ENCODE measurements at places on chromosomes 6 and 20.

GRCh38 chr6:70270287-70271005 lies 32.4 kb downstream of the COL9A1 start:
- DNase-seq = no peak

DNA sequence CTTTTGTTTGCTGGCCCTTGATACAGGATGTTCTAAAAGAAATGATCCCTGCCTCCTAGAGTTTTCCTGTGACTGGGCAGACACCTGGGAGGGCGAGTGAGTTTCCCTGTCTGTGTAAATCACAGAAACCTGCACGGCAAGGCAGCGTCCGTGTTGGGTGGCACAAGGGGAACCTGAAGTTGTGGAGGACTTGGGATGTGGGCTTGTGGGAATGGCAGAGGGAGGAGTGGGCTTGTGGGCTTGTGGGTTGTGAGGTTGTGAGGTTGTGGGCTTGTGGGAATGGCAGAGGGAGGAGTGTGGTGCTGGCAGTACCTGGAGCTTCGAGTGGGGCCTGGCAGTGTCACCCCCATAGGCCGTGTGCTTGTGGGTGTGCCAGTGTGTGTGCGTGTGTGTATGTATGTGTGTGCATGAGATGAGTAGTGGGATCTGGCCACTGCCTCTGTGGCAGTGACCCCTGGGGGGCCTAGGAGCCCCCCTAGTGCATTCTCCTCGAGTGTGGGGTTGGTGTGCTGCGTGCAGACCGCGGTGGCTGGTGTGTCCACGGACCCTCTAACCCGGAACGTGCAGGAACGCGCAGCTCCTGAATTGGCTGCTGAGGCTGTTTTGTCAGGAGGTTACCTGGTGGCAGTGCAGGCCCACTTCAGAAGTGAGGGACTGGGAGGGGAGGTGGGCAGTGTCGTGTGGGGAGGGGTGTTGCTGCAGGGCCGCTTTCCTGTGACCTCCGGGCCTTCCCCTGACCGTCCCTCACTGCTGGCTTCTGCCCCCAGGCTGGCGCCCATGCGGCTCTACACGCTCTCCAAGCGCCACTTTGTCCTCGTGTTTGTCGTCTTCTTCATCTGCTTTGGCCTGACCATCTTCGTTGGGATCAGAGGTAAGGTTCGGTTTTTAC lies 13.0 kb downstream of the TMEM181 start:
- DNase-seq = no peak

GRCh38 chr6:29516108-29516507 lies 28.4 kb upstream of the MAS1L start:
- DNase-seq = peak; percentile 87

DNA sequence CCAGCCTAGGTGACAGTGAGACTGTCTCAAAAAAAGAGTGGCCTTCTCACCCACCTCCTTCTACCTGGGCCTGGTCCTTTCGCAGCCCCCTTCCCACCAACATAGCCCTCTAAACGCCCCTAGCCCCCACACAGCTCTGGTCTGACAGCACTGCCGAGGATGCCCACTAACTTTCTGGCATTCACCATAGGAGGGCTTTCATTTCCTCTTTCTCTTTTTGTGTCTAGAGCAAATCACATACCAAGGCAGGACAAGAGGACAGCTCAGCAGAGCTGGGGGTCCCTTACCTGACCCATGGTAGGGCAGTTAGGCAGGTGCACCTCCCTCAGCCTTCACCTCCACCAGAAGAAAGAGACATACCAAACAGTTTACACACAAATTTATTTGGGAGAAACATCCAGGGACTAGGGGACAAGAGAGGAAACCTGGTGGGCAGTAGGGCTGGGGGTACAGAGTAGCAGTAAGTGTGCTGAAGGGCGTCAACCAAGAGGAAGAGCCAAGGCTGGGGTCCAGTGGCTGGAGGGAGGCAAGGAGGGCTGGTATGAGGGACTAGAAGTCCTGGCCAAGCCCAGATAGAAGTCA lies 4.5 kb downstream of the LY6G5C start:
- DNase-seq = no peak

DNA sequence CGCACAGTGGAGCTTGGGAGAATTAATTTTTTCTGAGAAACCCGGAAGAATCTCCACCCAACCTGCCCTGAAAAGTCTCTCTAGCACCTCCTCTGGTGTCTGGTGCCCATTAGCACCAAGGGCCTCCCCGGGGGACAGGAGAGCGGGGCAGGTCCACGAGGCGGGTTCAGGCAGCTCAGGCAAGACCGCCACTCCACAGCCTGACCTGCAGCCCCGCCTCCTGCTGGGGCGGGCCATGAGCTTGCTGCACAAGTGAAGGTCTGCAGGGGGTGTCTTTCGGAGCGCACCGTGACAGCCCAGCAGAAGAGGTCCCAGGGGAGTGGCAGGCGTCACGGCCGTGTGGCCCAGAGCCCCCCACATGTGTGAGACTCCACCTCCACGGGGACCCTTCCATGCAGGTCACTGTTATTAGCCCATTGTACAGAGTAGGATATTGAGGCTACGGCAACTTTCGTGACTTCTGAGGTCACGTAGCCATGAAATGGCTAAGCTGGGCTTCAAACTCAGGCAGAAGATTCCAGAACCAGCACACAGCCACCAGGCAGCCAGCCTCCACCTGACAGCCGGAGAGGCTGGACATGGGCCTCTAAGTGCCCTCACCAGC lies 63.9 kb upstream of the SLCO4A1 start:
- DNase-seq = no peak

- peak; percentile 12 for DNase-seq
These were observed 3.7 kb upstream of the PRND start for GRCh38 chr20:4717816-4718570.

DNA sequence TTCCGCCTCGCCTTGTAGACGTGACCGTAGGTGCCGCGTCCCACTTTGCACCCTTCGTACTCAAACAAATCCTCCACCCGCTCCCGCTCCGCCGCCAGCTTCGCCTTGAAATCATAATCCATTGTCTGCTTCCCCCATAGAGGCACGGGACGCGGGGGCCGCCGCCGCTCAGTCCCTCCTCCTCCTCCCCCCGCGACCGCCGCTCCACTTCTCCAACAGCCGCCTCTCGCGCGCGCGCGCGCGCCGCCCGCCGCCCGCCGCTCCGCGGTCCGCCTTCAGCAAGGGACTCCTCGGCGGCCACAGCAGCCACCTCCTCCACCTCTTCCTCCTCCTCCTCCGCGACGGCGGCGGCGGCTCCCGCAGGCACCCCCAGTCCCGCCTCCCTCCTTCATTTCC lies 256 bp downstream of the CDK19 start:
- DNase-seq = no peak

GRCh38 chr6:72425003-72425681 lies 196.7 kb upstream of the KCNQ5 start:
- peak; percentile 81 for DNase-seq

DNA sequence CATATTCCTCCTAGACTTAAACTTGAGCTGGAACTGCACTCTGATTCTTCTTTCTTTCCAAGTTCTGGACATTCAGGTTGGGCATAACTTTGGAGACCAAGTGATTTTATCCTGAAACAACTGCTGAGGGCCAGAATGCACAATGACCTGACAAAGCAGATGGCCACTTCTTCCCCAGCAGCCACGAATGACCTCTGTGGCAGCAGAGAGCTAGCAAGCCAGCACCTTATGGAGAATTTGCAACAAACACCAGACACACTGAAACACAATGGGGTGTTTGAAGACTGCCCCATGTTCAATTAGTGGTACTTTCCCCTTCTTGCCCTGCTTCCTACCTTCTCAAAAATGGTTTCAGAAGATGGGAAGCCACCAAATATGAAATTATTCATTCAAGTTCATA lies 4.2 kb upstream of the TENT5A start:
- no peak for DNase-seq

DNA sequence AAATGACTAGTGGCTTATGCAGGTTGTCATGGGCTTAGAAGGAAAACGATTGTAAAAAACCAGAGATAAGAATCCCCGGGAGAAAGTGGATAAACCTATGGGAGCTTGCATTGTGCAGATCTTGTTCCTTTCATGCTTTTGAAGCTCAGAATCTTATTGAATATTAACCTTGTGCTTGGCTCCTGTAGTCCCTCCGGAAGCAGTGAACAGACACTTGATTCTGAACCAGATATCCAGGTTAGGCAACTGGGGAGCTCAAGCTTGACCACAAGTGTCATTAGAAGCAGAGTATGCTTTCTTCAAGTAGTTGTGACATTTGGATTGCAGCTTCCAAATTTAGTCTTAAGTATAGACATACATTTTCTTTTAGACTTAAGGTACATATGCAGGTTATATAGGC lies 212.6 kb upstream of the MOCS1 start:
- no peak for DNase-seq

GRCh38 chr6:137794516-137795201 lies 72.4 kb upstream of the TNFAIP3 start:
- DNase-seq = no peak

DNA sequence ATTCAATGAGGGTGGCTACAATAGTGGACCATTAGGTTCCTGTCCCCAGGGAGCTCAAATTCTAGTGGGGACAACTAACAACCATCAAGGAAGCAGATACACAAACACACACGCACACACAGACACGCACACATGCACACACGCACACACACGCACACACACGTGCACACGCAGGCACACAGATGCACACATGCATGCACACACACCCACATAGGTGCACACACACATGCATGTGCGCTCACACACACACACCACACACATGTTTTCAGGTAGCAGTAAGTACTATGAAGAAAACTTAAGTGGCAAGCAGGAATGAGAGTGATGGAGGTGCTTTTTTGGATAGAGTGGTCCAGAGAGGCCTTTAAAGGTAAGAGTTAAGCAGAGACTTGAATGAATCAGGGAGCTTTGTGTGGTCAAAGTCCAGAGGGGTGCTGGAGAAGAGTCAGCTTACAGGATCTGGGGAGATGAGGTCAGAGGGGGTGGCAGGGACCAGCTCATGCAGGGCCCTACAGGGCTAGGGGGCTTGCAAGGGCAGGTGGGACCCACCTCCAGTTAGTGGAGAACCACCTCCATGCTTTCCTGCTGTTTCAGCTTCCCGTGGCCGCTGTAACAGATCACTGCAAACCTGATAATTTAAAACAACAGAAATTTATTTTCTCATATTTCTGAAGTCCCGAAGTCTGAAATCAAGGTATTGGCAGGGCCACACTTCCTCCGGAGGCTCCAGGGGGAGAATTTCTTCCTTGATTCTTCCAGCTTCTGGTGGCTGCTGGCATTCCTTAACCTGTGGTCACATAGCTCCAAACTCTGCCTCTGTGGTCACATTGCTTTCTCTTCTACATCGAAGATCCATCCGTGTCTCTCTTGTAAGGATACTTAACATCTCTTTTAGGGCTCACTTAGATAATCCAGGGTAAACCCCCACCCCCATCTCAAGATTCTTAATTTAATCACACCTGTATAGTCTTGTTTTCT lies 6.9 kb upstream of the NSFL1C start:
- no peak for DNase-seq

DNA sequence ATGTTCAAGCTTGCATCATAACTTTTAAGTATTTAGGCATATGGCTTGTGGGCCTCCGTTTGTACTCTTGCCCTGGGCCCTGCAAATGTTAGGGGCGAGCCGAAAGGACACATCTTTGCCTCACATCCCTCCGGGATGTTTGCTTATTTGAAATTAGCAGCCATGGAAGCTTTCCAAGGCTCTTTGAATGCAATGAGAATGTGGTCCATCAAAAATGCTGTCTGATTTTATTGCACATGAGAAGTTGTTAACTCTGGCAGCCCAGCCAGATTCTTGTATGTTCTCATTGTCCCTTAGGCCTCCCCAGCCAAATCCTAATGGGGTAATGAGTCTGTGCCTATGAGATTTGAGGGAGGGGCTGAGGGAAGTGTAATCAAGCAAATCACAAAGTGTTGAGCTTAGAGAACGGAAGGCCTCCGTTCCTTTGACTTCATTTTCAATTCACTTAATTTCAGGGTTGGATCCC lies 261.2 kb upstream of the MARCKS start:
- peak; percentile 72 for DNase-seq

DNA sequence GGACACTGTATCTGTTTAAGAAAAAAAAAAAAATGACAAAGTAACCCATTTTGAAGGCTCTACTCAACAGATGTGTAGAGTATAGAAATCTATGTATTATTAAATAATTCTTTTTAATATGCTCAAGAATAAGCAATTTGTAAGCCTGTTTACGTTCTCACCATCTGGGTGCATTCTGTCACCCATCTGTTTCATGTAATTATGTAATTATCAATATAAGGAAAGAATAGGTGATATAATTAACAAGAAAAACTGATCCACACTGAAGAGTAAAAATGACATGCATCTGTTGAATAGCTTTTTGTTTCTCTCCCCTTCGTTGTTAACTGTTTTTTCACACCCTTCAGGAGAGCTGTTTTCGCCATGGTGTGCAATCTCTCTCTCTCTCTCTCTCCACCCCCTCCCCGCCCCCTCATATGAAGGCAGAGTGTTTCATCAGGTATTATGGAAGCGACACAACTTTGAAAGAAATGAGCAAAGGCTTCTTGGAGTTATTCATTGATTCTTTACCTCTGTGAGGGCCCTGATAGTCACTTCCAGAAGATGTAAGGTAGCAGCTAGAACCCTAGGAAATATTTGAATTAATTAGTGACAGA lies 154.3 kb upstream of the INSM1 start:
- no peak for DNase-seq

DNA sequence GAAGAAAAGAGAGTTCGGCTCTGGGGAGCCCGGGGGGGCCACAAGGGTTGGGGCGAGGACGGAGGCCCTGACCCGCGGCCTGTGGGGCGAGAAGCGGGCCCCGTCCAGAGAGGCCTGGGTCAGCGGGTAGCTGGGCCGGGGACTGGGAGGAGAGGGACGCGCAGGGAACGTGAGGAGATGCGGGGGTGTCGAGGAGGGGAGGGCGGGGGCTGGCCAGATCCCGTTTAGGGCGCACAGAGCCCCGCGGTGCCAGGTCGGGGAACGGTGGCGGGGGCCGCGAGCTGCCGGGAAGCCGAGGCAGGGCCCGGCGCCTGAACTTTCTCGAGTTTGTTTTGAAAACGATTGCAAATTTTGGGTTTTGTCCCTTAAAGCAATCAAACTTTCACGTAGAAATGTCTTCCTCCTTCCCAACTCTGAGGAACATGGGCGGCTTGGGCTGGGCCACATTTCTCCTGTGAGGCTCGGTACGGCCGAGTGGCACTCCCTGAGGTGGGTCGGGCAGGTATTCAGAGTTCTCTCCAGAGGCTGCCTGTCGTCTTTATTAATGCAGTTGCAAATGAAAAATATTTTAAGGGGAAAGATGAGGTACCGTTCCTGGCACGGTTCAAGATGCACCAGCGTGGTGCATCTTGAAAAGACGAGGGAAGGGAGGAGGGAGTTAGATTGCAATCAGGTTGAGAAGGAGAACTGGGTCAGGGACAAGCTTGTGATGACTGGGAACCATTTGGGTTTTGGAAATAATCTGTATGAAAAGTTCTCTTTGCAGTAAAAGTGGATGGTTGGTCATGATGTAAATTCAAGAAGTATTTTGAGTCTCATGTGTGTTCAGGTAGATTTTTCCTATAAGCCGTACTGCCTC lies 972 bp downstream of the RNF8 start:
- DNase-seq = no peak

GRCh38 chr6:108518714-108519576 lies 41.8 kb upstream of the FOXO3 start:
- DNase-seq = peak; percentile 10

GRCh38 chr6:11276911-11277274 lies 44.4 kb upstream of the NEDD9 start:
- no peak for DNase-seq
